ELR (cell line): ENCODE measurements at places on chromosomes 2 and 18.

- no peak for DNase-seq
Observed at GRCh38 chr2:42781181-42781580, 11.2 kb downstream of the HAAO start.

DNA sequence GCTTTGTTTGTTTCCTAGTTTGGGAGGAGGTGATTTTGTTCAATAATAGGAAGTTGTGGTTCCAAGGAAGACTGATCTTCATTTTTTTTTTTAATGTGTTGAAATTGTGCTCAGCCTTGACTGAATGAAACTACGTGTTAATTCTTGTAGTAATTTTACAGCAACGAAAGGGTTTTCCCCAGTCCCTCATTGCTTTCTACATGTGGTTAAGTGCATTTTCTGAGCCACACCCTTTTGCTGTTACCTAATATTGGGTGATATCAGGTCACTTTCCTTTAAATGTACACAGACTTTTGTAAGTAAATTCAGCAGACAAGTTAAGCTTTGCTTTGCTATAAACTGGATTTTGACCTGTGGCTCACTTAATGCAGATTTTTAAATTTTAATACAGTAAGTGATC, 73.6 kb downstream of the OTX1 start:
- DNase-seq, result no peak

DNA sequence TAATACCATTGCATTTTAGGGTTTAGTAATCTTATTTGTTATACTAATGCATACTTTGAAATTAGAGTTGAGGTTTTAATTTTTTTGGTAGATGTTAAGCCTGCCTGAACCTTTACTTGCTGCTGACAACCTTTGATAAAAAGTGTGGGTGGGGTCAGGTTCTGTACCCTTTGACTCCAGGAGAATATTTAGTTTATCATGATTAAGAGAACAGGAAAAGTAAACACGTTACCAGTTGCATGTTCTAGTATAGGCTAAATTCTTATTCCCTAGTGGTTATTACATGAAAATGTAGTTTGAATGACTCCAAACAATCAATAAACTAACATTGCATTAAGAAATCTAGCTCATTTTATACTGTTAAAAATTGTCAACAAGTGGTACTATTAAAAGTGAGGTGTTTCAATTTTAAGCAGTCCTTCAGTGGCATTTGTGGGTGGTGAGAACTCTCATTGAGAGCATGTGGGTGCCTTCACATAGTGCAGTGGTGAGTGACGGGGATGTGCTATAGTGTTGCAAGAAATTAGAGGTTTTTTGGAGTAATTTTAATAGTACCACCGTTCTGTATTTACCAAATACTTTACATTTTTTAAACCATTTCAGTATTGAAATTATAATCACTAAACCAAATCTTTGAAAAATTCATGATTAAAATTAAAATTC, 29.9 kb downstream of the PHLPP1 start:
- no peak for DNase-seq

DNA sequence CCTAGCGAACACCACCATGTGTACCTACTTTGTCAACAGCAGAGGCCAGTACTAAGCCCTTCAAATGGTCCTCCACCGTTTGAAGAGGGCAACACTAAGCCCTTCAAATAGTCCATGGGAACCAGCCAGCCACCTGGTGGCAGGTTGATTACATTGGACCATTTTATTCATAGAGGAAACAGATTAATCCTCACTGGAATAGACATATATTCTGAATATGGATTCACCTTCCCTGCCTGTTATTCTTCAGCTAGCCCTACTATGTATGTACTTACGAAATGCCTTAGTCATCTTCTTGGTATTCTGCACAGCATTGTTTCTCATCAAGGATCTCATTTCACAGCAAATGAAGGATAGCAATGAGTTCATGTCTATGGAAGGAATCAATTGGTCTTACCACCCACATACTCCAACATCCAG, 10.0 kb upstream of the ZNF396 start:
- peak; percentile 43 for DNase-seq

- DNase-seq, result no peak
Observed at GRCh38 chr2:47888581-47889280, 17.6 kb downstream of the FBXO11 start.

GRCh38 chr2:177396703-177397460, 4.3 kb downstream of the AGPS start:
- peak; percentile 85 for DNase-seq
